Activated T-cell treated with anti-CD3 and anti-CD28 coated beads for 48 hours (primary cell): ENCODE measurements at places on chromosomes 11 and 22.

DNA sequence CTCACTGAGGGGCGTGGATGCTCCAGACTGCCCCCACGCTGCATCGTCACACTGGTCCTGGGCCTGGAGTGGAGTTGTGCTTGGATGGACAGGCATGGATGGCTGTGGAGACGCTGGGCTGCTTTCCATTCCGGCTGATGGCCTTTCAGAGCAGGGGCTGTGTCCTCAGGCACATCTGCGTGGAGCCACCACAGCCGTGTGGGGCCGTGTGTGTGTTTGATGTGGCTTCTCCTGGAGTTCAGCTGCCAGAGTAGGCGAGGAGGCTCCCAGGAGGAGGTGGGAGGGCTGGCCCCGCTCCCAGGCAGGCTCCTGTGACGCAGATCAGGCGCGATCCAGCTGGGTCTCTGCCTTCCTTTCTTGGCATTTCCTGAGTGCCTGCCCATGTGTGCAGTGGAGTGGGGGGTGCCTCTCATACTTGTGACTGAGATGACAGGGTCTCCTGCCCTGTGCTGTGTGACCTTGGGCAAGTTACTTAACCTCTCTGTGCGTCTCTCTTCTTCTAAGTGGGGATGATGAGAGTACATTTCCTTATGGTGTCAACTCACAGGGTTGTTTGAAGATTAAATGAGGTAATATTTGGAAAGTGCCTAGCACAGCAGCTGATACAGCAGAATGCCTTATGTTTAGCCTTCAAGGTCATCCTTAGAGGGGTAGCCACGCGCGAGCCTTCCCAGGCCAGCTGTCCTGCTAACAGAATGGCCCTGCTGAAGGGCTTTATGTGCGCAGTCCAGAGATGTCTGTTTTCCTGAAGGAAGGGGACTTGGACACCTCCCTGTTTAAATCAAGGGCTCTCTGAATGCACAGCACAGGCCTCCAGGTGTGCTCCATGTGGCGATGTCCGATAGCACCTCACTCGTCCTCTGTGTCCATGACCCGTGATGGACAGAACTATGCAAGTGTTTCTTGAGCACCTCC is 33.5 kb downstream of the GLB1L2 start:
- no peak for DNase-seq

DNA sequence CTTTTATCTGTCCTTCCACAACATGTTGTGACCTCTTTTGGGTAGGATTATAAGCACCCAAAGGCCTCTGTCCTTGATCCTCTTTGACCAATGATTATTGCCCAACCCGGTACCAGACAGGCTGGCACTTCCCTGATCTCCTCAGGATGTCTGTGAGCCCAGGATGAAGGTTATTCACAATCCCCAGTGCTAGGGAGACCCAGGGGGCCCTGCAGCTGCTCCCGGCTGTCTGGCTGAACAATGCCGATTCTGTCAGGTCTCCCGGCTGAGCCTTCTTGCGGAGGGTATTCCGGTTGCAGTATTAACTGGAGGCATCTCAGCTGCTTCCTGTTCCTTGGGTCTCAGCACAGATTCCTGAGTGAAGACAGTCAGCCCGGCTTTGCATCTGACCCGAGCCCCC is 71.2 kb upstream of the CDON start:
- DNase-seq: no peak

- no peak for DNase-seq
Observed at GRCh38 chr22:37777122-37777687, 30.5 kb upstream of the GCAT start.

DNA sequence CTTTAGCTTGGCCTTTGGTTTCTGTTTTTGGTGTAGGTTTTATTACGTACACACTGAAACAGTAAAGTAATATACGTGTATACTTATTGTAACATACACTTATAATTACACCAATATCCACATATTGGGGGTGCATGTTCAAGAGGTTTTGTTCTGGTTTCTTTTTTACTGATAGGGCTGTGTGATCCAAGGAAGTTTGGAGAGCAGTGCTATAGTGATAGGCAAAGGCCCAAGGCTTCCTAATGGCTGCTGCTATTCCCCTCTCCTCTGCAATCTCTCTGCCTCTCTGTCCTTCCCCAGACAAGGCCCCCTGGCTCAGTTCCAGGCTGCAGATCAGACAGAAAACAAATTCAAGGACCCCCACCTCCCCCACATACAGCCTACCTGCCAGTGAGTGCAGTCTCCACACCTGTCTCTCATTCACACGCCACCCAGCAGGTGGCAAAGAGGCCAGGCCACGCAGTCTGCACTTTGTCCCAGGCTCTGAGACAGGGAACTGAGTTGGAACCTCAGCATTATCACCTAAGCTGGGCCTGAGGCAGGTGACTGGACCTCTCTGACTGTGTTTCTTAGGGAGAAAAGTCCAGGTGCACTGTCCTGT is 15.1 kb downstream of the TMEM184B start:
- DNase-seq: no peak

GRCh38 chr11:79263001-79263400 is 177.8 kb downstream of the TENM4 start:
- DNase-seq: no peak
